ENCODE measurements at places on chromosomes 12 and 14.

DNA sequence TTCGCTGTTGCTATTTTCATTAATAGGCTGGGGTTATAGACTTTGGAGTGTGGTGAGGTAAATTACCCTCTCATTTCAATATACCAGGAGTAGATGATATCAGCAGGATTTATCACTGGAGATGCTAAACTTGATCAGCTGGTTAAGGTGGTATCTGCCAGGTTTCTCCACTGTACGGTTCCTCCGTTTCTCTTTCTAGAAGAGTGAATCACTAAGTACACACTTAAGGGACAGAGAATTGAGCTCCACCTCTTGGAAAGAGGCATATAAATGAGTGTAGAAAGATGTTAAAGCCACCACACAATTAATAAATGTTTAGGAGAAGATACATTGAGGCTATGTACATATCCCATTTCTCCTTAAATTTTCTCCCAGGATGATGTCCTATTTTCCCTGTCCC lies 277.4 kb upstream of the GRIP1 start:
- no peak for DNase-seq

DNA sequence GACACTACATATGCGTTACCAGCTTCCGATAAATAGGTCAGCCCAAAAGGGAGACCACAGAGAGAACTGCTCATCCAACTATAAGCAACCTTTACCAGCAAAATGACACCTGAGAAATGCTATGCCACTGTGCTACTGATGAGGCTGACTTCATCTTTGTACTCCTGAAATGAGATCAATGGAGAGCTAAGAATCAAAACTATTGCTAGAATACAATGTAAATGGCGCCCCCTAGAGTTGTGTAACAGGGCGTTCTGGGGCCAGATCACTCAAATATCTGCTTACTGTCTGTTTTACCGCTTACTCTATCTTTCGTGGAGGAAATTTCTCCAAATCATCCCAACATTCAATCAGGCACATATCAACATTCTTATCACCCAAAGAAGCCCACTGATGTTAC lies 4.6 kb downstream of the ZNF384 start:
- DNase-seq = peak; percentile 69

- DNase-seq = no peak
Observed at GRCh38 chr12:120903412-120904196, 554 bp downstream of the SPPL3 start.

DNA sequence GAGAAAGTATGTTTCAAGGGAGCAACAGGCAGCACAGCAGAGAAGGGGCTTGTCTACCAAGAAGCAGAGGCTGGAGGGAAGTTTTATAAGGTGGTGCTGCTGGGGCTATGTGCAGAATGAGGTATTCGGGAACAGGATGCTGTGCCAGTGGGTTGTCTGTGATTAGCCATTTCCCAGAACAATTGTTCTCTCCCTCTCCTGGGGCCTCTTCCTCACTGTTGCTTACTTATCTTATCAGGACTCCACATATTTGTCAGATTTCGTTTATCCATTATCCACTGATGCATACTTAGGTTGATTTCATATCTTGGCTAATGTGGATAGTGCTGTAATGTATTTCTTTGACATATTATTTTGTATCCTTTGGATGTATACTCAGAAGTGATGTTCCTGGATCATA lies 195.1 kb upstream of the RTL1 start:
- DNase-seq = no peak

- DNase-seq = no peak
Observed at GRCh38 chr12:123830675-123831074, 68.6 kb downstream of the DNAH10 start.

DNA sequence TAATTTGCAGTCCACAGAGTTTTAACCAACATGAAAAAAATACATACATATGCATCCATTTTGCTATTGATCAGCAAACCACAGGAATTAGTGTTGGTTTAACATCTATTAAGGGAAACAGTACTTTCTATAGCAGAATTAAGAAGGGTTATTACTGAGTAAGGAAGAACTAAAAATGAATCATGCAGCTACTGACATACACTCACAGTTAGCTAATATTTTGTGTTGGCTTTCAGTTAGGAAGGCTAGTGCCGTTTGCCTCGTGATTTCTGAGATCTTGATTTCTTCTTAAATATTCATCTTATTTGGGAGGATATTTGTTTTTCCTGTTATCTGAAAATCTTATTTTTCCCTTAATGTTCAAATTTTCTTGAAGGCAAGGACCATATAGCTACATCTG lies 423.4 kb downstream of the NOVA1 start:
- no peak for DNase-seq

GRCh38 chr12:102197789-102198188 lies at the start of gene PMCH:
TSS of gene PMCH (minus strand) at chr12:102197833. CDS start at chr12:102197770, 63 bp downstream.
- no peak for DNase-seq

GRCh38 chr12:65307169-65307501 lies 28.7 kb downstream of the MSRB3 start:
- no peak for DNase-seq

- no peak for DNase-seq
Observed at GRCh38 chr14:95286645-95287044, 33.1 kb downstream of the CLMN start.

DNA sequence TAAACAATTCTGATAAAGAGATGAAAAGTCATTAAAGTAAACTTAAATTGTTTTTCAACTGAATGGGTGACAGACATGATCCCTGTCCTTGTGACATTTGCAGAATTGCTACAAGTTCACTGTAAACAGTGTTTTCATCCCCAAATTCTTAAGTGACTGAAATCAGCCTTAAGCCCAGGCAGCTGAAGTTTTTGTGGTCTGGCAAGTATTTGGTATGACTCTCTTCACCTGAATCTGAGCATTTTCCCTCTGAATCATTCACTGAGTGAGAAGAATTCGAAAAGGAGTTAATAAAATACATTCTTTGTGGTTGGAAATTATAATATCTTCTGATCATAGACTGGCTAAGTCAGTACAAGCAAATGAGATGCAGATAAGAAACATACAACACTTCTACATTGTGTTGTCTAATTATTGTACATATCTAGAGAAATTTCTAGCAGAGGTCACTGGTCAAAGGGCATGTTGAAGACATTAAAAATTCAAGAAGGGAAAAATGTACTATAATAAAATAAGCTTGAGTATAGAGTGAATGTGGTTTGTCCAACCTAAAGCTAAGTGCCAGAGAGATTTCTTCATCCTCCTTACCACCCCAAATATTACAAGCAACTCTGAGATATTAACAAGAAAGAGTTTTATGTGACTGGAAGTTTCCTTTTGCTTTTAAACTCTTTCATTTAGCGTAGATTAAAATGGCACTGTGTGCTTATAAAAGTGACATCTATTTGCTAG lies 177.8 kb upstream of the DIO2 start:
- DNase-seq = no peak

DNA sequence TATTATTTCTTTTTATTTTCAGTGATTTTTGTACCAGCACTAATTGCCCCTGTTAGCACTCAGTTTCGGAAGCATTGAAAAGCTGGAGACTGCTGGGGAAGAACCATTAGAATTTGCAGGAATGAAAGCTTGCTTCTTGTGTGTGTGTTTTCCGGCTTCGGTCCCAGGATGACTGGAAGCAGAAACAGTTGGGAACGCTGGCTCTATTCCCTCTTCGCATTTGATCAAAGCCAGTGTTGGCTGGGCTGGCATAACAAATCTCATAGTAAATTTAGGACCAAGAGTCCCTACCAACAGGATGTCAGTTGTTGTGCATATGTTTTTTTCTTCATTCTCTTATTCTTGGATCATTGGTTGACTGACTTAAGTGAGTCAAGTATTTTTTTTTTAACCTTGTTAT lies 53.6 kb upstream of the TRAF3 start:
- no peak for DNase-seq

DNA sequence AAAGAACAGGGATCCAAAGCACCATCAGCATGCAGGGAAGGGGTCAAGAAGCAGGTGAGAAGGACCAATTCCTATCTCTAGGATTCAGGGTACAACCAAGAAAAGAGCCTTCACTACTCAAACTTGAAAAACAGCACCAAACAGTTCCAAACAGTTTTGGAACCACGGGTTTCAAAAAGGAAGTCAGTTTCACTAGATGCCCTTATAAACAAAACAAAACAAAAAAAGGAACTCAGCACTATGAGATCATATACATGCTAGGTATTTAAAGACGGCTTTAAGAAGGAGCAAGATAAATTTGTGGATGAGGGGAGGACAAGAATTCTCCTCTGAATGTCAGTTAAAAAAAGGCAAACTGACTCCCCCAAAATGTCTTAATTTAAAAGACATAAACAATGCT lies 6.0 kb downstream of the INSM2 start:
- no peak for DNase-seq

DNA sequence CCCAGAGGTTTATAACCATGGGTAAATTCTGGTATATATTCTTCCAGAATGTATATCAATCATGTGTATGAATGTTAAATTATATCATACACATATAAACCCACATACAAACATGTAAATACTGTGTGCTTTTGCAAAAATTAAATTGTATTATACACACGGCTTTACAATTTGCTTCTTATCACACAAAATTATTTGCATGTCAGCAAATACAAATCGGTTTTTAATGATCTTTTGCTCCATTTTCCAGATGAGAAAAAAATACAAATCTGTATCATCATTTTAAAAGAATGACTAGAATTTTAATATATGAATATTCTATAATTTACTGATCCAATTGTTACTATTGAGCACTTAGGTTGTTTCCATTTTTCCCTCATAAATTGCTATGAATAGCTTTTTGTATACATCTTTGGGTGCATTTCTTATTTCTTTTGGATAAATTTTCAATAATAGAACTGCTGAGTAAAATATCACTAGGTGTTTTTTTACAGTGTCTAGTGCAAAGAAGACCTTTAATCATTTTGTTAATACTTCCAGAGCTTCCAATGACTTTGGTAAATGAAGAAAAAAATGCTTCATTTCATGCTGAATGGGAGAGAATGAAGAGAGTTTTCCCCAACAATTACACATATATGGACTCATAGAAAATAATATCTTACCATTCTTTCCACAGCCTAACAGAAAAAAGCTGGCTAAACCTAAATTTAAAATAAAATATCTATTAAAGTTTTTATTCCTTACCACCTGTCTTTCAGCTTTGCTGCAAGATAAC lies 3.5 kb downstream of the LYZ start:
- DNase-seq = no peak

- DNase-seq = no peak
Observed at GRCh38 chr12:12990700-12991468, 9.2 kb downstream of the HEBP1 start.

- no peak for DNase-seq
Observed at GRCh38 chr14:92729634-92730358, 18.6 kb downstream of the LGMN start.

- no peak for DNase-seq
Observed at GRCh38 chr14:84029246-84029645, 1500.7 kb upstream of the FLRT2 start.

- no peak for DNase-seq
Observed at GRCh38 chr12:47111392-47111778, 31.6 kb upstream of the AMIGO2 start.

DNA sequence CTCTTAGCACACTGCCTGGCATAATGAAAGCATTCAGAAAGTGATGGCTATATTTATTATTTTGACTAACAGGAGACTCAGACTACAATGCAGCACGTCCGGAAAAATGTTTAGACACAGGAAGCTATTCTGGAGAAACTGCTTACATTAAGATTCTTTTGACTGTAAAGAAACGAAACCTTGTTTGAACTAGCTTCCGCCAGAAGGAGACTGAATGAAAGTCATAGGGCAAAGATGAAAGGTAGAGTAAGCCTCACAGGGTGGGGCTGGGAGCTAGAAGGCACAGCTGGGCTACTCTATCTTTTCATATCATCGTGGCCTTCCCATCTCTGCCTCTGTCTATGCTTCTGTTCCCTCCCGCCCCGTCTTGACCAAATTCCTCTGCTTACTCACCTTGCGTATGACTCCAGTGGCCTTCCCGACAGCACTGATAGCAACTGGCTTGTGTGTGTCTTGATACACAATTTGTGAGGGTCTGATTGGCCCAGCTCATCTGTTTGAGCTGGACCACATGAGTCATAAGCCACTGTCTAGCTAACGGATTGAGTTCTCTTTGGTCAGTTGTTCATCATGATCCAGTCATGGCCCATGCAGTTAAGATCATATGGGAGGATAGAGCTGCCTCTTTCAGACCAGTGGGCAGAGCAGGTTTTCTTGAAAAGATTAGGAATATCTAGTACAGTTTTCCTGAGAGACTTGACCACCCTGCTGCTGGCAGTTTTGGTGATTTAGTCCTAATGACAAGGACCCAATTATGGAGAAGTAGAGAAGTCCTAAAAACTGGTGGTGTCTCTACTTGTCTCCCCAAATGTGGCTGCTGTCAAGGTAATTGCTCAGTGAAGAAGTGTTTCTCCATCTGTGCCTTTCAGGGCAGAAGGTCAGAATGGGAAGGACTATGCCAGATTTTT lies 151.5 kb upstream of the SLC38A2 start:
- no peak for DNase-seq

DNA sequence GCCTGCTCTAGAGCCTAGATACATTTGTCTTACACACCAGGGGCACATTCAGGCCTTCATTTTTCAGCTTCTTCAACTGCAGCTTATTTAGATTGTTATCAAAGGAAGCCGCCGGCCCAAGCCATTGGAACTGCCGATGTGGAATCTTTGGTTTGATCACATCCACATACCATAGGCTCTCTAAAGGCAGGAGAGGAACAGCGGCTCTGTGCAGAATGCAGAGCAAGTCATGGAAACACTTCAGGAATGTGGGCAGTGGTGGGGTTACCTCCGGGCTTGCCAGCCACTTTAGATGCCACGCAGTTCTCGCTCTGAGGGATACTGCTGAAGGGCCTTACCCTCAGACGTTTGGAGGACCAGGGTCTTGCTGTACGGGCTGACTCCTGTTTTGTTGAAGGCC lies 53.4 kb upstream of the PYGL start:
- no peak for DNase-seq

- DNase-seq = no peak
Observed at GRCh38 chr14:101601606-101602465, 40.5 kb downstream of the DIO3 start.

GRCh38 chr12:55762646-55763045 lies 19.7 kb downstream of the GDF11 start:
- DNase-seq = no peak

DNA sequence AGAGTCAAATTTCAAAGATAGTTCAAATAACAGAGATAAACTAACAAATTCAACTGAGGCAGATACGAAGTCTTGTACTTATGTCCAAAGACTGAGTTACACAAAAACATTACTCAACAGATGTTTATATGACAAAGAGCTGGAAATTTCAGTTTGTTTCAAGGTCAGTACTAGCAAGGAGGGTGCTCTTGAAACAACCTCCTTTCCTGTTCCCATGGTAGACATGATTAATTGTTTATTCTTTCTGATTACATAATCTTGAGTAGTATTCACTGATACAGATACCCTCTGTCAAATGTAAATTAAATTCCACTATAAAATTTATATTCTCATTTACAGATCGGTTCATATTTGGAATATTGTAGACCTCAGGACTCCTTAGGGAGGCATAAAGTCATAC lies 23.4 kb downstream of the TSPAN8 start:
- no peak for DNase-seq

DNA sequence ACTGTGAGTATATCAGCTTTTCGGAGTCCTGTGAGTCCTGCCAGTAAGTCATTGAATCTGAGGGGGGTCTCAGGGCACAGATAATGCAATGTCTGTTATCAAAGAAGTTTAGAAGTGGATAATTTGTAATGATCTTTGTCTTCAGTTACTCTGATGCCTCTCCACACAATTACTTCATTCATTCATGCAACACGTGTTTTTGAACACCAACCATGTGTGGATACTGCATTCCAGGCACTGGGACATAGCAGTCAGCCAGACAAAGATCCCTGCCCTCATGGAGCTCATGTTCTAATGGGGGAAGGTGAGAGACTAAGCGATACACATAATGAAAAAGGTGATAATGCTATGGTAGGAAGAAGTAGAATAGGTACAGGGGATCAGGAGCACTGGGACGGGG lies 60.8 kb upstream of the SCN8A start:
- no peak for DNase-seq
